ENCODE measurements at places on chromosomes 3 and 15.

DNA sequence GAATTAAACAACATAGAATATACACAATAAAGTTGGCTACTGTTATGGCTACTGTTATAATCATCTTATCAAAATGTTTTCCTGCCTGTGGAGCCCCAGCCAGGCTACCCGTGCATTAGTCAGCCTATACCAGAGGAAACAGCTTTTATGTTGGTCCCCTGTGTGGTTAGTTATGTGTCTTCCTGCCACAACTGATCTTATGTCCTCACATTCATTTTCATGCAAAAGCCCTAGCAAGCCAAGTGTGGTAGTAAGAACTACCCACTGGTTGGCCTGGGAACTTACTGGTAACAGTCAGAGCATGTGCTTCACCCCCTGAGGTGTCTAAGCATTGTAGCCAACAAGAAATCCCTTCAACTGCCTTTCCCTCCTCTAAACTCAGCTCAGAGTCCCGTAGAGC is 21.8 kb downstream of the MGLL start:
- no peak for ATAC-seq

- peak; percentile 92 for ATAC-seq
Measured at GRCh38 chr3:129399145-129399894, 29.1 kb downstream of the EFCAB12 start.

GRCh38 chr3:193403307-193403706 is 24.8 kb upstream of the ATP13A5 start:
- ATAC-seq = no peak

DNA sequence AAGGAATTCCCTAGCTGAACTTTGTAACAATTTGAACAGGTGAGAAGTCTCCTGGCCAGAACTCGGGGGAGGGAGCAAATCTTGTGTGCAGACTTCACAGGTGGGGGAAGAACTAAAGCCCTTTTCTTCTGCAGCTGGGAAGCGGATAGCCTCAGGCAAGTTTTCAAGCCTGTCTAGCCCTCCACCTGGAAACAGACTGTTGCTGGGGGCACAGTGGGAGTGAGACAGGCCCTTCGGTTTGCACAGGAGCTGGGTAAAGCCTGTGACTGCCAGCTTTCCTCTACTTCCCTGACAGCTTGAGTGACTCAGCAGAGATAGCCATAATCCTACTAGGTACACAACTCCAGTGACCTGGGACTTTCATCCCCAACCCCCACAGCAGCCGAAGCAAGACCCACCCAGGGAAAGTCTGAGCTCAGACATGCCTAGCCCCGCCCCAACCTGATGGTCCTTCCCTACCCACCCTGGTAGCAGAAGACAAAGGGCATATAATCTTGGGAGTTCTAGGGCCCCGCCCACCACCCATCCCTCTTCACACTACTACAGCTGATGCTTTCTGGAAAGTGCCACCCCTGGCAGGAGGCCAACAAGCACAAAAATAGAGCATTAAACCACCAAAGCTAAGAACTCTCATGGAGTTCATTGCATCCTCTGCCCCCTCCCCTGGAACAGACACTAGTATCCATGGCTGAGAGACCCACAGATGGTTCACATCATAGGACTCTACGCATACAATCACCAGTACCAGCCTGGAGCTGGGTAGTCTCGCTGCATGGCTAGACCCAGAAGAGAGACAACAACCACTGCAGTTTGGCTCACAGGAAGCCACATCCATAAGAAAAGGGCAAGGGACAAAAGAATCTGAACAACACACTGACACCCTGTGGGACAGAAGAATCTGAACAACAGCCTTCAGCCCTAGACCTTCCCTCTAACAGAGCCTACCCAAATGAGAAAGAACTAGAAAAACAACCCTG is 479.0 kb downstream of the RAP2B start:
- ATAC-seq = no peak

DNA sequence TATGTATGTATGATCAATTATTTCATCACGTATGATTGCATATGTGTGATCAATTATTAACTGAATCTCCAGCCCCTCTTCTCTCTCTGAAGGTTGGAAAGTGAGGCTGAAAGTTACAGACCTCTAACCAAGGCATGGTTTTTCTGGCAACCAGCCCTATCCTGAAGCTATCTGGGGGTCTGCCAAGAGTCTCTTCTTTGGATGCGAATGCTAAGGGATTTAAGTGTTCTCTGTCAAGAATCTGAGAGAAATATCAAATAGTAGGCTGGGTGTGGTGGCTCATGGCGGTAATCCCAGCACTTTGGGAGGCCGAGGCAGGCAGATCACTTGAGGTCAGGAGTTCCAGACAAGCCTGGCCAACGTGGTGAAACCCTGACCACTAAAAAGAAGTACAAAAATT is 8.1 kb downstream of the NKTR start:
- ATAC-seq = peak; percentile 48

GRCh38 chr15:68982976-68983563 is 31.4 kb upstream of the NOX5 start:
- ATAC-seq = no peak
